ENCODE measurements at places on chromosomes 7 and 10. TPM values are rescaled to one million over a fixed set of nuclear protein-coding genes. Genes with fewer than 3 reads are reported as not detected.

The LSM8 gene
- 37.0 TPM for polyA plus RNA-seq

The GPR158 gene
- polyA plus RNA-seq = 0.02 TPM

The SPDYE16 gene
- polyA plus RNA-seq = 0.18 TPM

The ACTL6B gene
- polyA plus RNA-seq = not detected

The KNDC1 gene
- polyA plus RNA-seq = 5.9 TPM

The ITGB8 gene
- polyA plus RNA-seq = 1.5 TPM

The SERPINE1 gene
- polyA plus RNA-seq = 12.4 TPM

The CYP2C19 gene
- not detected for polyA plus RNA-seq

The GPER1 gene
- polyA plus RNA-seq = 3.7 TPM

The SPDYE5 gene
- polyA plus RNA-seq = 0.06 TPM

The TSPAN15 gene
- 47.0 TPM for polyA plus RNA-seq

The SLC25A13 gene
- 16.1 TPM for polyA plus RNA-seq

The ATP6V0E2 gene
- 25.1 TPM for polyA plus RNA-seq

The CUZD1 gene
- polyA plus RNA-seq = 1.0 TPM

The NEUROG3 gene
- 0.05 TPM for polyA plus RNA-seq

The ELAPOR2 gene
- 16.1 TPM for polyA plus RNA-seq

The CPN1 gene
- polyA plus RNA-seq = not detected

The OR2A42 gene
- polyA plus RNA-seq = 0.02 TPM

The IDI2 gene
- polyA plus RNA-seq = 0.05 TPM

The HGF gene
- 3.1 TPM for polyA plus RNA-seq

The HECW1 gene
- 0.14 TPM for polyA plus RNA-seq

The NANOS1 gene
- polyA plus RNA-seq = 1.4 TPM

The SPDYE18 gene
- polyA plus RNA-seq = 0.49 TPM

The PLA2G12B gene
- 2.3 TPM for polyA plus RNA-seq

The VWC2 gene
- not detected for polyA plus RNA-seq

The GIMAP5 gene
- 47.9 TPM for polyA plus RNA-seq

The MKX gene
- 0.83 TPM for polyA plus RNA-seq

The HOXA9 gene
- polyA plus RNA-seq = 0.40 TPM

The ATP5F1C gene
- 418 TPM for polyA plus RNA-seq

The CYP3A4 gene
- polyA plus RNA-seq = not detected

The FFAR4 gene
- polyA plus RNA-seq = 0.29 TPM

The HYAL4 gene
- polyA plus RNA-seq = not detected

All from lung (tissue), 17 donors.